ENCODE measurements at places on chromosomes 5 and 9.
A peak's percentile ranks its signal among the peaks of the same experiment; 100 is the strongest.

DNA sequence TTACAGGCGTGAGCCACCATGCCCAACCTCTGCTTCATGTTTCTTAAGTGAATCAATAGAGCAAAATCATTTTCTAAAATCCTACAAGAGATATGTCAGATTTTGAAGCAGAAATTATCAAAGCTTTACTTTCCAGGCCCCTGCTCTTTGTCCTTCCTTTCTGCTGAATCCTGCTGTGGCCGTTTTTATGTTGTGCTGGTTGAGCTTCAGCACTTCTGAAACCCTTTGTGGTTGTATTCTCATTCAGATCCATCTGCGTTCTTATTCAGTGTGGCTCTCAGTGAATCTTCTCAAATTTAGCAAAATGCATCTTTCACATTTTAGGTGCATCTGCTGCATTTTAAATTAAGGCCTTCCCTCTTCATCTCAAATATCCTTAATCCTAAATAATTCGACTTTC, 26.0 kb downstream of the JMY start:
- DNase-seq = no peak

DNA sequence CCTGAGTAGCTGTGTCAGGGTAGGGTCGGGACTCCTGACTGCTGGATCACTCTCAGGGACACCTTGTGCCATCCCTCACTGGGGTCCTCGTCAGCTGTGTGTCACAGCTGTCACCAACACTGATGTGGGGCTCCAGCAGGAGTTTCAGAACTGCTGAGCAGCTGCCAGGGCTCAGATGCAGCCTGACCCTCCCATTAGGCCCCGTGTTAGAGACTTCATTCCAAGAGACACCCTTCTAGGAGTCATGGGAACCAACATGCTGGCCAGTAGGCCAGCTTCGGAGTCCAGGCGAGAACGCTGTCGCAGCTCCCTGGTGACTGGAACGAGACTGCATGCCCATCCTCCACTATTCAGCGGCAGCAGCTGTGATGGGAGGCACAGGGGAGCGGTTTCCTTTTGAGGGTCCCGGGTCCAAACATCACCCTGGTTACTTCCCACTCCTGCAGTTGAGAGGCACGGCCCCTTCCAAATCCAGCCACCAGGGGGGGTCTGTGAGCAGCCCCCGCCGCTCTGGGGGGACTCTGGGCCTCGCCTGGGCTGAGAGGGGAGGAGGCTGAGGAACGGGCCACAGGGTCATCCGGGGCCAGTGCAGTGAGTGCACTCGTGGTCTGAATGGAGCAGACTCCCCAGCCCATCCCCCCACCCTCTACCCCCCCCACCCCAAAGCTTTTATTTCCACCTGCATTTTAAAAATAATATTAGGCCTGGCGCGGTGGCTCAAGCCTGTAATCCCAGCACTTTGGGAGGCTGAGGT, 12.6 kb upstream of the TCF7 start:
- peak; percentile 19 for DNase-seq

- no peak for DNase-seq
Measured at GRCh38 chr9:12274577-12274976, 418.6 kb upstream of the TYRP1 start.

DNA sequence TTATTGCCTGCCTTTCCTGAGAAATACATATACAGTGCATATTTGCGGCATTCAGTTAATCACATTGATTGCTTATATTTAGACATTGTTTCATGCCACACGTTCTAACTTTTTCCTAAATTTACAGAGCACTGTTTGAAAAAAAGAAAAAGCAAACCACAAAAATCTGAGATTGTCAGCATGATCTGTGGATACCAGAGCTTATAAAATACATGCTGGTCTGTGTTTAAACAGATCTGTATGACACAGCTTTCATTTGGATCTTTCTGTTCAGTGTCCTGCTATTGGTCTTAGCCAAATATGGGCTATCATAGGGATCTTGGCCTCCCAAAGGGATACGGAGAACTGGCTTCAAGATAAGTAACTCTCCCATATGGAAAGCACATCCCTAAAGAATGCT, 20.2 kb downstream of the ALDH1A1 start:
- DNase-seq = no peak

GRCh38 chr9:21729648-21730047, 72.8 kb upstream of the MTAP start:
- DNase-seq = no peak

All from HL-60 (cell line).